ENCODE measurements at places on chromosomes 6 and 20.

- no peak for DNase-seq
Observed at GRCh38 chr6:166589786-166590574, 3.5 kb upstream of the RAMACL start.

DNA sequence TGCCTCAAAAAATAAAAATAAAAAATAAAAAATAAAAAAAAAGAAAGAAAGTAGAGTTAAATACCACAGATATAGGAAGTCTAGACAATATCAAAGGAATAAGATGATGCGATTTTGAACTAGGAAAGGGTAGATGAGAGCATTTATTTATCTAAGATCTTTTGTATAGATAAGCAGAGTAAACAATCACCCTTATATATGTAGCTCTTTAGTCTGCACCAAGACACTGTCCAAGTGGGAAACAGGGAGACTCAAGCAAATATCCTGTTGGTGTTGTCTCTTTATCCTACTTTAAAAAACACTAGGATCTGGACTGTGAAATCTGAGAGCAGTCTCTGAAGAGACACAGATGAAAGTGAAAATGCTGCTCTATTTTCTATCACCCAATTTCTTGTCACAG is 587.0 kb upstream of the FLRT3 start:
- no peak for DNase-seq

GRCh38 chr20:62319346-62319909 is 16.6 kb downstream of the ADRM1 start:
- DNase-seq = no peak

GRCh38 chr6:149938571-149939355 is 3.1 kb upstream of the ULBP2 start:
- DNase-seq = no peak

GRCh38 chr6:109239651-109240321 is 142.5 kb downstream of the CD164 start:
- DNase-seq = no peak

DNA sequence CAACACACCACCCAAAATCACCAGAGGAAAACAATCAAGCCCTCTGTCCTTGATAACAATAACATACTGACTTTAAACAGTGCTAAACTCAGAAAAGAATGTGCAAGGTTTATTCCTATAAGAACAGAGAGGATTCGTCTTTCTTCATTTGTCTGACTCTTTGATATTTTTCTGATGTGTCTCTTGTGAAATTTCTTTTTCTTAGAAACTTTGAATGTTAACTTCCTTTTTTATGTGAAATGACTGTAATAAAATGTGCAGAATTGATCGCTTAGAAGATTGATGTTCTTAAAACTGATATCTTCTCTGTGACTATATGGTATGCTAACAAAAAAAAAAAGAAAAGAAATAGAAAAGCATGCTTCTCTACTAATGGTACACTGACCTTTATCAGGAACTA is 947.4 kb upstream of the CITED2 start:
- no peak for DNase-seq

DNA sequence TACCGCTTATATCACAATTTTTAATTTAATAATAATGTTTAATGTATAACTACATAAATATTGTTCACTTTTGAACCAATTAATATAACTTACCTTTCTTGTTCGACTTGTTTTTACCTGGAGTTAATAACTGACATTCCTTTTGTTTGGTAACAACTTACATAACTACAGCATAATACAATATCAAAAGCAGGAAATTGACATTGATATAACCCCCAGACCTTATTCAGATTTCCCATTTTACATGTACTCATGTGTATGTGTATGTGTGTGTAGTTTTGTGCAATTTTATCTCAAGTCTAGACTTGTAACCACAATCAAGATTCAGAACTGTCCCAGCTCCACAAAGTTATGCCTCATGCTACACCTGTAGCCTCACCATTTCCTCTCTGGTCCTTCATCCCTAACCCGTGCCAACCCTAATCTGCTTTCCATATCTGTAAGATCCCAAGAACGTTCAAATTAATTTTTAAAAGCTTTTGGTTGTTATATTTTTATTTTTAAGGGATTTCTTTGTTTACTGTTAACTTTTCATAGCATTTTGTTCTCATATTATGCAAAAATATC is 190.6 kb downstream of the MANEA start:
- no peak for DNase-seq

GRCh38 chr6:45714006-45714730 is 301.5 kb downstream of the CLIC5 start:
- no peak for DNase-seq

GRCh38 chr6:129753422-129753821 is 43.4 kb upstream of the ARHGAP18 start:
- no peak for DNase-seq

- DNase-seq = no peak
Observed at GRCh38 chr6:5190507-5190906, 70.2 kb downstream of the LYRM4 start.

GRCh38 chr6:105838171-105838570 is 248.0 kb upstream of the PRDM1 start:
- no peak for DNase-seq

GRCh38 chr6:136723780-136724179 is 68.5 kb downstream of the MAP3K5 start:
- DNase-seq = no peak
